Cerebellum (tissue), 4 donors: ENCODE measurements at places on chromosomes 4 and X.

- DNase-seq: no peak
Measured at GRCh38 chr4:94208266-94208665, 601 bp downstream of the SMARCAD1 start.

DNA sequence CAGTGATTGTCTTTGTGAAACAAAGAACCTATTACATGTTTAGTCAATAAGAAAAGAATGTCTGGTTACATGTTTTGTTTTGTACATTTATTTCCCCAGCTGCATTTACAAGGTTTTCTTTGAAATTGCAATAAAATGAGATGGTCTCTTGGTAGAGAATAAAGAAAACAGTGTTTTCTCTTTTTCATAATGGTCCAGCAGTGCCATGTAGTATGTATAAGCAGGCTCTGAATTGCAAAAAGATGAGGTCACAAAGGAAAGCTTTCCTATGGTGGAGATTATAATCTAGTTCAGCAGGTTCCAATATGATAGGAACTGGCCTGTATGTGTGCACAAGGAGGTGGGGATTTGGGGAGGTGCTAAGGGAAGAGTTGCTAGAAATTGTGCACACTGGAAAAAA is 1417.3 kb downstream of the STIM2 start:
- DNase-seq: no peak

- no peak for DNase-seq
Measured at GRCh38 chr4:92064574-92064973, 239.2 kb upstream of the GRID2 start.

- no peak for DNase-seq
Measured at GRCh38 chr4:121555315-121556107, 141.3 kb downstream of the ANXA5 start.

GRCh38 chr4:66373268-66373667 is 703.0 kb upstream of the EPHA5 start:
- no peak for DNase-seq

DNA sequence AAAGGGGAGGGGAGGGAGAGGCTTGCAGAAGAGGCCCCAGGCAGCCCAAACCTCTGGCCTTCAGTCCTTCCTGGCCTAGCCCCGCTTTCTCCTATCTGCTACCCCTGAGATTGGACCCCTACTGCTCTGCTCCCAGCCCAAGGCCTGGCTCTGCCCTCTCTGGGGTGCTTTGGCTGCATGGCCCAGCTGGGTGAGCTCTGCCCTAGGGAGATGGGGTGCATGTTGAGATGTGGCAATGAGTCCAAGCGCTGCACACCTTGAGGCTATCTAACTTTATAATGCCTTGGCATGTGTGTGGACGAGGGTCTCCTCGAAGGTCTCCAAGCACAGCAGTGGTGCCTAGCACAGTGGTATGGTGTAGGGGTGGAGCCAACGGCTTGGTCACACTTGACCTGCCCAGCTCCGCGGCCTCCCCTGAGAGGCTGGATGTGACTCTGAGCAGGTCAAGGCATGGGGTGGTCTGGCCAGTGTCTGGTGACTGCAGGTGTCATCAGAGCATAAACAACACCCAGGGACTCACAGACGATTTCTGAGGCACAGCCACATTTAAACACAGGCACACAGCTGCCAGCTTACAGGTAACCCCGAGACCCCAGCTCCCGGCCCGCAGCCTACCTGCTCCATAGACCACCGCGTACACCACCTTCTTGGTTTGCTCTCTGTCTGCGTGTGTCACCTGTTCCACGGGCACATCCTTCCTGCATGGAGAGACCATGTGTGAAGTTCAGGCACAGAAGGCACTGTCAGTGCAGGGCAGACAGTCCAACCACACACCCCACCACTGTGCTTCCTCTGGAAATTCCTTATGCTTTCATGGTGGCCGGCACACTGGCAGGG is 36.3 kb downstream of the NAT8L start:
- no peak for DNase-seq

DNA sequence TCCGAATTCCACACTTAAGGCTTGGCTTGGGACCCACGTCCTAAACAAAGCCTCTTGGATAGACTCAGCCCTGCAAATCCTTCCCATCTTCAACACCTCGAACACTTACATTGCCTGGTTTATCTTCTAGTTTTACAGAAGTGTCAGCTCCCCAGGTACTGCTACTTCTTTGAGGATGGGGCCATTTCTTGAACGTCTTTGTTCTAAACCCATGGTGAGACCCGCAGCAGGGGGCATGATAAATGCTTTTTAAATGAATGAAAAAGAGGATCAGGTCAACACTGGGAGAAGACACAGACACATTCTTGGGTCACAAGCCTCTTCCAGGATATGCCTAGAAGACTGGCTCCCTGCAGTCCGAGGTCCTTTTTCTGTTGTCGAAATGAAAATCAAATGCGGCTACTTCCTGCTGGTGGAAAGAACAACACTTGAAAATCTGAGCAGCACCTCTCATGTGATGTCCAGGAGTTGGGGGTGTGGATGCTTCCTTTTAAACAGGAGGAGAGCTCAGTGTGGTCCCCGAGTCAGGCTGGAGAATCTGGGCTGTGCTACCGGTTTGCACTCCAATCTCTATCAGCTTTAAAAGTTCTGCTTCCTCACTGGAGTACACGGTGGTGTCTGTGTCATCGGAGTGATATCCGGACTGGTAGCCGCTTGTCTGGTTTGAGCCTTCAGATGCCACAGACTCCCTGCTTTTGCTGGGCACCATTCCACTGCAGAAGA is 45.8 kb downstream of the KDR start:
- DNase-seq: no peak
